Adrenal gland (tissue), 19 donors: ENCODE measurements at places on chromosomes 1 and 21.

- no peak for DNase-seq
- H3K4me3 ChIP-seq = no peak overlapping the region
- no peaks in the 10 kb centered on the region for H3K36me3 ChIP-seq
These were observed 203.8 kb downstream of the LMX1A start for GRCh38 chr1:165152727-165153126.

- no peak overlapping the region for H3K4me3 ChIP-seq
- H3K27ac ChIP-seq = no peak overlapping the region
- no peaks in the 10 kb centered on the region for H3K4me1 ChIP-seq
- no peak for DNase-seq
- H3K36me3 ChIP-seq = no peaks in the 10 kb centered on the region
These were observed 8.1 kb upstream of the PLA2G5 start for GRCh38 chr1:20061866-20062265.

DNA sequence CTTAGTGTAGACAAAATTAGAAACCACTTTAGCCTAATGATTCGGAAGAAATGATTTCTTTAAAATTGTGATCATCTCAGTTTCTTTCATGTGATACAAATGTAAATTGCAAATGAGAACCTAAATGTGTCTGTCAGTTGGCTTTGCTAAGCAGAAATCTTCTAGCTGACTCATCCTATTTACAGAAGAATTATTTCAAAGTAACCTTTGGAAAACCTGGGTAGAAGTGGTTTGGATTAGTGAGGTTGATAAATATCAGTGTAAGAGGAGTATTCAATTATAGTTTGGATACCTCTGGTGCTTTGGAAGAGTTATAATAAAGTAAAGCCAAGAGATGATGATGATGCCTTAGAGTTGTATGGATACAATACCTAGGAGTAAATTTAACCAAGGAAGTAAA is 37.4 kb downstream of the CC2D1B start:
- H3K27ac ChIP-seq = no peak overlapping the region
- H3K36me3 ChIP-seq = no peaks in the 10 kb centered on the region

DNA sequence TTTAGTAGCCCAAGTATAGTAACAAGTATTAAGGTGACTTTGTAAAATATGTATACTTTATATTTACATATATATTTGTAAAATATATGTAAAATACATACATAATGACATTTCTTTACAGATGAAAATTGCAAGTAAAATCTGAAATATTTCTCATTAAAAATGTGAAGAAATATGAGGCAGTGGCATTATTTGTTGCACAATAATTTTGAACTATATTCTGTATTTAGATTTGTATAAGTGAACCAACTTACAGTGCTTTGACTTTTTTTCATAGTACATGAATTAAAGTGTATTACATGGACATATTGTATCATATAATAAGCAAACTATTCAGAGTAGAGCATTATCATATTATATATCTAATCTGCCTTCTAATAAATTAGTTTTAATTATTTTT is 60.3 kb downstream of the ANGPTL1 start:
- no peaks in the 10 kb centered on the region for H3K27me3 ChIP-seq
- no peak for DNase-seq
- no peak overlapping the region for H3K27ac ChIP-seq
- H3K4me1 ChIP-seq = peaks cover 4% of the 10 kb centered on the region
- H3K36me3 ChIP-seq = no peaks in the 10 kb centered on the region

DNA sequence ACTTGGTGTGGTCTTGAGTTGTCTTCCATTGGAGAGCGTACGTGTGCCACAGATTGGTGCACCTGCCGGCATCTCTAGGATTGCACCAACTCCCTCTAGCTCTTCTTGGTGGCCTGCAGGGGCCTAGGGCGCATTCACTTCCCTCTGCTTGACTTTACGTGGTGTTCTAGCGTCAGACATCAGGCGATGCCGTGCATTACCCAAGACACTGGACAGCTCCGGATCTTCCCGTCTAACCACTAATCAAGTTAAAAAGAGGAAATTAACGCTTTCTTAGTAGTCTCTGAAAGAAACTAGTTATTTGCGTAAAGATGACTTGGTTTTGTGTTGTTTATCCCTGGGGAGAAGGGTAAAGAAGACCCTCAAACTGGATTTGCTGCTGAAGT is 510 bp upstream of the IL10RB start:
- H3K4me1 ChIP-seq = no peaks in the 10 kb centered on the region
- no peaks in the 10 kb centered on the region for H3K27me3 ChIP-seq
- H3K4me3 ChIP-seq = no peak overlapping the region
- DNase-seq = peak; percentile 77
- H3K36me3 ChIP-seq = no peaks in the 10 kb centered on the region
- H3K27ac ChIP-seq = peak overlapping the region; percentile 14

DNA sequence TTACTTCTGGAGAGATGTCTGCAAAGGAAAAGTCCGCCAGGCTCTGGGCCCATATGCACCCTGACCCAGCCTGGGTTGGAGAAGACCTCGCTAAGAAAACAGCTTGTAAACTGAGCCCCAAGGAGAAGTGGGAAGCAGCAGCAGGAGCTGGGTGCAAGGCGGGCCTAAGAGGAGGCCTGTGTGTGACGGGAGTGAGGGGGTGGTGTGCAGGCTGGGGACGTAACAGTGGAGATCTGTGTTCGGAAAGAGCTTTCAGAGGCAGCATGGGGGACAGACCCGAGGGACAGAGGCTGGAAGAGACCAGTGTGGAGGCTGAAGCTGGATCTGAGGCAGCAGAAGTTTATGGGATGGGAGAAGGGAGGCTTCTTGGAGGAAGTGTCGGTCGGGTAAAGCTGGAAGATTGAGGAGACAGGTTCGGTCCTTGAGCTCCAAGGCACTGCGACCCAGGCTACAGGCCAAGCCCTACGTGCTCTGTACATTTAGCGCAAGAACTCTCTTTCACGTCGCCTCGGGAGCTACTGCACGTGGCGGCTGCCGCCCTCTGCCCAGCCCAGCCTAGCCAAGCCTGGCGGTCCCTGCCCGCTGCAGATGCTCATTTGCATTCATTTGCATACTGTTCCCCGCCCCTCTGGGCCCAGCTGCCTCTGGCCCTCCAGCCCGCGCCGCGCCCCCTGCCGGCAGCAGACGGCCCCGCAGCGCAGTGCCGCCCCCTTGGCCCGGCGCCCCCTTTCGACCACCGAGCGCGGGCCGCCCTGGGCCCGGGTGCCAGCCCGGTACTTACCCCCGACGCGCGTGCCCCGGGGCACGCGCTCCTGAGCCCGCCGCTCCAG is 6.3 kb downstream of the HPCA start:
- no peak overlapping the region for H3K27ac ChIP-seq
- H3K27me3 ChIP-seq = peaks cover 20% of the 10 kb centered on the region
- H3K36me3 ChIP-seq = no peaks in the 10 kb centered on the region
- H3K4me1 ChIP-seq = peaks cover 11% of the 10 kb centered on the region
- H3K4me3 ChIP-seq = no peak overlapping the region
- DNase-seq = no peak

DNA sequence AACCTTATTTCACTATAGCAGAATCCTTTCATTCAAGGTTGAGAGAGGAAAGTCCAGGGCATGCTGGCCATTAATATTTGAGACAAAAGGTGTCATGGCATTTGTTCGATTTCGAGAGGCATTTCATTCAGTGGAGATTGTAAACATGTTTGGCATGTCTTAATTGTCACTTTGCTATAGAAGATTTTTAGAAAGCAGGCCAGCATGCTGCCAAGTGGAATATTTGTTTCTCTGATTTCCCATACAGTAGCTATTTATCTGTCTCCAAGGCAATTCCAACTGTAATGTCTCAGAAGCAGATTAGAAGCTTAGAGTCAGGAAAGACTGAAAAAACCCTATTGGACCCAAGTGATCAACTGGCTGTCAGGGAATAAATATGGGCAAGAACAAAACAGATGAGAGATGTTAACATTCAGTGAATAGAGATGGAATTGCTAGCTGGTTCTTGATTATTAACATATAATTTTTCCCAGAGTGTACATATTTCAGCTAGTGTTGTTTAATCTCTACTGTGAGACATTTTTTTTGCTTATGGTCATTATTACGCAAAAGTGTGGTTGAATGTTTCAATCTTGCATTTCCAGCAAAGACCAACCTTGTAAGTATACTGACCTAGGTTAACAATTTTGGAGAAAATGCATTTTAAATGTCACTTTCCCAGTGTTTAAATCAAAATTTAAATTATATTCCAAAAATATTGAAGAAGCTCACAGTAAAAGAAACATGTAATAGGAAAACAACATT is 174.6 kb downstream of the KCNK2 start:
- no peak for DNase-seq
- no peak overlapping the region for H3K4me3 ChIP-seq
- H3K27me3 ChIP-seq = no peaks in the 10 kb centered on the region
- no peaks in the 10 kb centered on the region for H3K4me1 ChIP-seq

GRCh38 chr21:36550761-36551160 is 70.8 kb upstream of the CLDN14 start:
- no peak overlapping the region for H3K4me3 ChIP-seq
- no peaks in the 10 kb centered on the region for H3K36me3 ChIP-seq
- peaks cover 10% of the 10 kb centered on the region for H3K4me1 ChIP-seq
- H3K27me3 ChIP-seq = peaks cover 3% of the 10 kb centered on the region
- H3K27ac ChIP-seq = no peak overlapping the region

GRCh38 chr1:27139980-27140379 is 14.9 kb downstream of the SLC9A1 start:
- no peak overlapping the region for H3K27ac ChIP-seq
- H3K4me1 ChIP-seq = peaks cover 39% of the 10 kb centered on the region
- no peak overlapping the region for H3K4me3 ChIP-seq
